ENCODE measurements at places on chromosomes 2 and 18. TPM values are rescaled to one million over a fixed set of nuclear protein-coding genes. Genes with fewer than 3 reads are reported as not detected.

GRCh38 chr2:129823044-129823443, 156.4 kb upstream of the RAB6C start:
- DNase-seq: no peak

- DNase-seq: peak; percentile 44
Measured at GRCh38 chr2:183179156-183179555, 54.9 kb downstream of the NUP35 start.

- DNase-seq: no peak
Measured at GRCh38 chr18:27860701-27861107, 316.2 kb downstream of the CDH2 start.

GRCh38 chr18:63476668-63477067, at the start of gene SERPINB5:
Gene SERPINB5, plus strand, starts transcription at chr18:63476958. Its CDS starts 7,471 bp downstream, at chr18:63484429.
- no peak for DNase-seq

DNA sequence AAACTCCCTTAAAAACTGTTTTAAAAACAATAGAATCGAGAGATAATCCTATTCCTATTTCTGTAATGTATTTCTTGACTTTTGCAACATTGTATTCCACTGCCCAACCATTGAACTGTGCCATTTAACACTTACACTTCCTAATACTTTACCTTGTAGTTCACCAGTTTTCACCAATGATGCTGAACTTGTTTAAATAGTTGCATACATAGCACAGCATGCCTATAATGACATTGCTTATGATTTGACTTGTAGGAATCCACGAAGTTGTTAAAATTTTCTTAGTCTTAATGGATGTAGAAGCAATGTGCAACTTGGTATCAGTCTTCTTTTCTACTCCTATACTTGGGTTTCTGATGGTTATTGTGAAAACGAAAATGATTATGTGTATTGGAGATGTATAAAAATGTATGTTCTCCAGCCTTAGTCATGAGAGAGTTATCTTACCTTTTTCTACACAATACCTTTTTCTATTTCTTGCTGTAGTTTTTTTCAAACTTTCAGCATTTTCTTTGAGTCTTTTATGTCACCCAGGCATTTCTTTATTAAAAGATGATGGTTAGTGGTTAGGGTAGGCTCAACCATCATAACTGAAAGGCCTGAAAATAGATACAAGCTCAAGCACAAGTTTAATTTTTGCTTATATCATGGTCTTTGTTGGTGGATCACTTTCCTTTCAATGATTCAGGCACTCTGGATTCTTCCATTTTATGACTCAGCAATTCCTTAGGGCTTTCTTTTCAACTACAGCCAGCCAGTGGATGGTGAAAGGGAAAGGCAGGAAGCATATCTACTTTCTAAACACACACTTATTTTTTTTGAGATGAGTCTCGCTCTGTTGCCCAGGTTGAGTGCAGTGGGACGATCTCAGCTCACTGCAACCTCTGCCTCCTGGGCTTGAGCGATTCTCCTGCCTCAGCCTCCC, 9.4 kb downstream of the GPD2 start:
- DNase-seq: peak; percentile 76

DNA sequence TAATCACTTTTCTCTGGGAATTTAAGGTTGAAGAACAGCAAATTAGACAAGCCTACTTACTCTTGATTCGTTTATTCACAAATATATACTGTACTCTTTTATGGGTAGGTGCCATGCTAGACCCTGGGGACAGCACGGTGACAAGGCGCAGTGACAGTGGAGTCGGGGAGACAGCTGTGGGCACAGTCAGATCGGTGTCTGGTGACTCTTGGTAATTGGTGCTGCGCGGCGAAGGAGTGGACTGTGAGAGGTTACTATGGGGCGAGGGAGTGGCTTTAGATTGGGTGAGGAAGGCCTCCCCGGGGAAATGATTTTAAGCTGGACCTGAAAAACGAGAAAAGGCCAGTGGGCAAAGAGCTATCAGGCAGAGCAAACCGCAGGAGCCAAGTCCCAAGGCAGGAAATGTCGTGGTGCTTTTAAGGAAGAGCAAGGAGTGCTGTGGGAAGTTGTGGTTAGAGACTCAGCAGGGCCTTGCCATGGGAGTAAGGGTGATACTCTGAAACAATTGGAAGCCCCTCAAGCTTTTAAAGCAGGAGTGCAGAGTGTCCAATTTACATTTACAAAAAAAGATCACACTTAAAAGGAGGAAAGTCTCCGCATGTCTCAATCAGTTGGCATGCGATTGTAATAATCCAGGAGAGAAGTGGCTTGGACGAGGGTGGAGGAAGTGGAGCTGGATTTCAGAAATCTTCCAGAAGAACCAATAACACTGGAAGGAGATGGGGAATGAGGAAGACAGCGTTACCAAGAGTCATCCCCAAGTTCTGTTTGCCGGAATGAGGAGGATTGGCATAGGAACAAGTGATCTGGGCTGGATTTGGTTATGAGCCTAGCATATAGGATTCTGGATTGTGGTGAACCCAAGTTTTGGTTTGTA, 36.1 kb upstream of the TXNDC2 start:
- peak; percentile 28 for DNase-seq

- DNase-seq: no peak
Measured at GRCh38 chr2:28627722-28628480, 123.7 kb upstream of the PPP1CB start.

GRCh38 chr2:120419073-120419472, 73.1 kb downstream of the INHBB start:
- DNase-seq: no peak

GRCh38 chr2:8633735-8634313, 48.0 kb upstream of the ID2 start:
- DNase-seq: no peak

GRCh38 chr2:45714679-45715078, 63.2 kb downstream of the PRKCE start:
- no peak for DNase-seq

DNA sequence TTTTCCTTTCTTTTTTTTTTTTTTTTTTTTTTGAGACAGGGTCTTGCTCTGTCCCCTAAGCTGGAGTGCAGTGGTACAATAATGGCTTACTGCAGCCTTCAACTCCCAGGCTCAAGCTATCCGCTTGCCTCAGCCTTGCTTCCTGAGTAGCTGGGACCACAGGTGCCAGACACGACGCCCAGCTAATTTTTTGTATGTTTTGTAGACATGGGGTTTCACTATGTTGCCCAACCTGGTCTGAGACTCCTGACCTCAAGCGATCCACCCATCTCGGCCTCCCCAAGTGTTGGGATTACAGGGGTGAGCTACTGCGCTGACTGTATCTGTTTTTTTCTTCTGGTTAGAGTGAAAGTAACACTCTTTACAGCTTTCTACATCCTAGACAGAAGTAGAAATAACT, 240.3 kb upstream of the FBXO11 start:
- DNase-seq: no peak

DNA sequence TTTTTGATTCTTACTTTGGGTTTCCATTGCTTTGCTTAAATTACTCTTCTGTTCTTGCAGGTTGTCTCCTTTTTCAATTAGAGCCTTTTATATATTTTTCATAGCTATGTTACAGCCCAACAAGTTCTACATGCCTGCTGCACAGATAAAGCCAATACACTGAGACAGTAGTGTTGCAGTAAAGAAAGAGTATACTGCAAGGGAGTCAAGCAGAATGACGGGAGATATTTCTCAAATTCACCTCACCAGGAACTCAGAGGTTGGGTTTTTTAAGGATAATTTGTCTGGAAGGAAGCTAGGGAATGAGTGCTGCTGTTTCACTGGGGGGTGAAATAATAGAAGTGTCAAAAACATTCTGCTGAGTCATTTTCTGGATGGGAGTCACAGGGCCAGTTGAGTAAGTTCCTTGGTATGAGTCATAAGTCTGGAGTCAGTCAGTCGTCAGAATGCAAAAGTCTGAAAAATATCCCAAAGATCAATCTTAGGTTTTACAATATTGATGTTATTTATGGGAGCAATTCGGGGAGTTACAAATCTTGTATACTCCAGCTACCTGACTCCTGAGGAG, 193.0 kb upstream of the RGPD4 start:
- DNase-seq: no peak

DNA sequence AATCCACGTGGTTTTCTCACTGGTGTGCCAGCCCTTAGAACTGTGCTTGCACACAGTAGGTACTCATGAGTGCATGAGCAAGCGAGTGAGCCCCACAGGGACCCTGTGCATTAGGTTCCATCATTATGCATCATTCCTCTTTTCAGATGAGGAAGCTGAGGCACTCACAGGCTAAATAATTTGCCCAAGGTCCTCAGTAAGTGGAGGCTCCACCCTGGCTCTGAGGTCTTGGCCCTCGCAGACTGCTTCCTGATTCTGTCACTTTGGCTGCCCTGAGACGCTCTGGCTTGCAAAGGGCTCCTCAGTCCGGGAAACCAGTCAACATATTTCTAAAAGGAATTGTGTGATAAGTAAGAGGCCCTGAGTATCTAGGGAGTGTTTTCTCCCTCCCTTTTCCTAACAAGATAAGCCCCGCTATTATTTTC, 71.7 kb downstream of the IL1R2 start:
- peak; percentile 22 for DNase-seq

- no peak for DNase-seq
Measured at GRCh38 chr2:230541934-230542380, 126.0 kb downstream of the SP100 start.

- DNase-seq: no peak
Measured at GRCh38 chr2:210003359-210003758, 921 bp downstream of the RPE start.

DNA sequence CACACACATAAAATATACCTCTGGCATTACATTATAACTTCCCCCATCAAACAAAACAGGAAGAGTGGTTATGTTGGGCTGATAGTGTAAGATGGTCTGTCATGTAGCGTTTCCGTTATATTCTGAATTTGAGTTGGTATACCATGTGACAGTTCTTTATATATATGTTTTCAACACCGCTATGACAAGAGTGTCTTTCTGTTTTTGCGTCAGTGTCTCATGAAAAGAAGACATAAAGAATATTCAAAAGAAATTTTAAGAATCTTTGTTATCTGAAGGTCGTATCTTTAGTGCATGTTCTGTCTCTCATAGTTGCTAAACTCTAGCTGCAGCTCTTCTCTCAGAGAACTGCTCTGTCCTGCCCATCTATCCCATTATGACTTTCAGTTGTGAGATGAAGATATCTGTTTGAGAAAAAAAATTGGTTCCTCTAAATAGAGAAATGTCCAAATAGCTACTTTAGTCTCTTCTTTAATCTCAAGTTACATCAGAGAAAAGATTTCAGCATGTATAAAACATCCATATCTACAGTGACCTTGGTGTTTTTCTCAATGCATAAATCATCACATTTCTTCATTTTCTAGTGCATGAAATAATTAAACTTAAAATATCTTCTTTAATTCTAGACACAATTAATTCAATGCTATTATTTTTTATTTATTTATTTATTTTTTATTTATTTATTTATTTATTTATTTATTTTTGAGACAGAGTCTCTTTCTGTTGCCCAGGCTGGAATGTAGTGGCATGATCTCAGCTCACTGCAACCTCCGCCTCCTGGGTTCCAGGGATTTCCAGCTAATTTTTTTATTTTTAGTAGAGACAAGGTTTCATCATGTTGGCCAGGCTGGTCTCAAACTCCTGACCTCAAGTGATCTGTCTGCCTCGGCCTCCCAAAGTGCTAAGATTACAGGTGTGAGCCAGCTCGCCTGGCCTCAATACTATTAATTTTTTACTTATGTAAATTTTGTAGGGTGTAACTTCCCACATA, 24.3 kb upstream of the PSME4 start:
- DNase-seq: no peak

DNA sequence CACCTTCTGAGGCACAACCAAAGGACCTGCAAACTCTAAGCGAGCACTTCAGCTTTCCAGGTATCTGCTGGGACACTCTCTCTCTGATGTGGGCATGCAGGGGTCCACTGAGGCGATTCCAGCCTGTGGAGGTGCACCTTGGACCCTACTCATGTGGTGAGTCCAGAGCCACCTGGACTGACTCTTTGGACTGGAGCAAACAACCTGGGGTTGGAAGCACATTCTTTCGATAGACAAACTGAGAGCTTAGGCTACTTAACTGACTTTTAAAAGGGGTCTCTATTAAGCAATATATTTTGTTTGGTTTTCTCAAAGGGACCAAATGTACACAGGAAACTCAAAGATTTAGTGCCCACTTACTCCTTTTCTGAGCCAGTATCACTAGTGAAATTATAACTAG, 51.6 kb downstream of the FRZB start:
- no peak for DNase-seq

DNA sequence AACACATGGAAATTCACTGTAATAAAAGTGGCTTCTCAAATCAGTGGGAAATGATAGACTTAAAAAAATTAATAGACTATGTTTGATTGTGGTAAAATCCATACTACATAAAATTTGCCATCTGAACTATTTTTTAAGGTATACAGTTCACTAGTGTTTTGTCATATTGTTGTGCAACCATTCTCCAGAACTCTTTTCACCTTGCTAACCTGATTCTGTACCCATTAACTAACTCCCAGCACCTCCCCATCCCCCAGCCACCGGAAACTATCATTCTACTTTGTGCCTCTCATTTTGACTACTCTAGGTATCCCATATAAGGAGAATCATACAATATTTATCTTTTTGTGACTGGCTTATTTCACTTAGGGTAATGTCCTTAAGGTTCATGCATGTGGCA, 153.3 kb downstream of the PTPRM start:
- no peak for DNase-seq

GRCh38 chr2:9335322-9335832, 88.0 kb downstream of the ITGB1BP1 start:
- no peak for DNase-seq

GRCh38 chr2:141021109-141021508, 1109.7 kb downstream of the LRP1B start:
- DNase-seq: peak; percentile 93

DNA sequence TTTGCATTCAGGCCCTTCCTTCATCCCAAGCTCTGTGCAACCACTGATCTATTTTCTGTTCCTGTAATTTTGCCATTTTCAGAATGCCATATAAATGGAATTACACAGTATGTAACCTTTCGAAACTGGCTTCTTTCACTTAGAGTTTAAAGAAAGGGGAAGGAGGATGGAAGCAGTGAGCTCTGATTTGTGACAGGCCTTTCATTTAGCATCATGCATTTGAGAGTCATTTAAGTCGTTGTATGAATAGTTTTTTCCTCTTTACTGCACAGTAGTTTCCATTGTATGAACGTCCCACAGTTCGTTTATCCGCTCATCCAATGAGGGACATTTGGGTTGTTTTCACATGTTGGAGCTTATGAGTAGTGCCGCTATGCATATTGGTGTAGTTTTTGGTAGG, 67.0 kb downstream of the LBH start:
- DNase-seq: no peak

DNA sequence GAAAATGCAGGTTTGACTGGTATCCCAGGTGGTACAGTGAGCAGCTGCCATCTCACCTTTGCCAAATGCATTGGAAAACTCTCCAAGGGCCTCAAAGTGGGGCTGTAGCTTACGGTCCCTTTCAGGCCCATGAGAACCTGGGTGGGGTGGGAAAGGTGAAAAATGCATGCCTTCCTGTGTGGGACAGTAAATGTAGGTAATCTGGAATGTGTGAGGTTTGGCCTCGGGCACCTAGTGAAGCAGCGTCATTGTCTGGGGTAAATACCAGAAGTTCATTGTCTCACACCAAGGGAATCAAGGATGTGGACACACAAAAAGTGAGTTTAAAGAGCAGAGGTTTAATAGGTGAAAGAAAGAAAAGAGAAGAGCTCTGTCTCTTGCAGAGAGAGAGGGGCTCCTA, 36.6 kb downstream of the TIMM21 start:
- no peak for DNase-seq

The SDC1 gene
- total RNA-seq: 1.4 TPM

The NT5DC4 gene
- not detected for total RNA-seq

The TUBA3E gene
- total RNA-seq: not detected

The ANKRD30BL gene
- not detected for total RNA-seq

The EFR3B gene
- 1.3 TPM for total RNA-seq

The ADGRF3 gene
- not detected for total RNA-seq

The SRSF7 gene
- 145 TPM for total RNA-seq
